EH (cell line): ENCODE measurements at places on chromosomes 6 and 20.

- no peak for DNase-seq
Observed at GRCh38 chr6:139115989-139116758, 18.7 kb upstream of the HECA start.

GRCh38 chr6:47091886-47092668 lies 49.9 kb upstream of the ADGRF1 start:
- no peak for DNase-seq

DNA sequence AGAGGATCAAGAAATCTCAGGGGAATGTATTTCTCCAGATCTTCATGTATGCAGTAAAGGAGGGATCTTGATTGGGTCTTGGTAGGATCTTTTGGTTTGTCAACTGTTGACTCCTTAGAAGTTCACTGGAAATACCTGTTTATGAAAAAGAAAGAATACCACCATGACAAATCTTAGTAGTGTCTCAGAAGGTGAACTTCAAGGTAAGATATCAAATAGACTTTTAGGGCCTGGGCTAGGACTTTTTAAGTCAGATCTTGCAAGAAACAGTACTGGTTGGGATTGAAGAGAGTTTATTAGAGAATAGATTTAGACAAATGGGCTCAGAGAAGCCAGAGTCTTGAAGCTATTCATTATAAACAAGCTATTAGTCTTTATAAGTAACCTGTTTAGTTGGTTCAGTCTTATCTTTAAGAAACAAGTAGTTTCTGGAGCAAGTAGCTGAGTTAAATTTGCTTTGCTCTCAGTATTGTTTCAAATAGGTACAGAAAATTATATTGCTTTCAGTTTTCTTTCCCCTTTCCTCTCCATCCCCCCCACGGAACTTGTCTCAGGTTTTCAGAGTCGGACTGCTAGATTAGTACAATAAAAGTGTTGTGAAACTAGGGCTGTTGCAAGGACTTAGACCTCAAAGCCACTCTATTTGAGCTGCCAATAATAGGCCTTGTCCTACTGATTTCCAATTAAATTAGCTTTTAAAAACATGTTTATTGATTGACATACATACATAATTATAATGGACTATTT lies 529.1 kb upstream of the CITED2 start:
- DNase-seq, result no peak

- DNase-seq, result peak; percentile 88
Observed at GRCh38 chr20:44083220-44083933, 103.6 kb downstream of the JPH2 start.

DNA sequence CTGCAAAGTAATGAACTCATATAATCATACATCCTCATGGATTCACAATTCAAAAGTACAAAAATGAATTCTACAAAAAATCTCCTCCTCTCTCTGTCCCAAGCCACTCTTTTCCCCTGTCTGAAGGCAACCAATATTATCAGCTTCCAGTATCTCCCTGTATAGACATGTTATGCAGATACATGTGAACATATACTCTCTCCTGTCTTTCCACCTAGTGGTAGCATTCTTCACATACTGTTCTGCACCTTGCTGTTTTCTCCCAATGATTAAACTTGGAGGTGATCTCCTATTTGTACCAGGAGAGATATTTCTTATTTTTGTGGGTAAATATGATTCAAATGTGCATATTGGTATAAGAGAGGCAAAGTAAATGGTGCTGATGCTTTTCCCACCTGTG lies 416.4 kb downstream of the EPM2A start:
- no peak for DNase-seq

DNA sequence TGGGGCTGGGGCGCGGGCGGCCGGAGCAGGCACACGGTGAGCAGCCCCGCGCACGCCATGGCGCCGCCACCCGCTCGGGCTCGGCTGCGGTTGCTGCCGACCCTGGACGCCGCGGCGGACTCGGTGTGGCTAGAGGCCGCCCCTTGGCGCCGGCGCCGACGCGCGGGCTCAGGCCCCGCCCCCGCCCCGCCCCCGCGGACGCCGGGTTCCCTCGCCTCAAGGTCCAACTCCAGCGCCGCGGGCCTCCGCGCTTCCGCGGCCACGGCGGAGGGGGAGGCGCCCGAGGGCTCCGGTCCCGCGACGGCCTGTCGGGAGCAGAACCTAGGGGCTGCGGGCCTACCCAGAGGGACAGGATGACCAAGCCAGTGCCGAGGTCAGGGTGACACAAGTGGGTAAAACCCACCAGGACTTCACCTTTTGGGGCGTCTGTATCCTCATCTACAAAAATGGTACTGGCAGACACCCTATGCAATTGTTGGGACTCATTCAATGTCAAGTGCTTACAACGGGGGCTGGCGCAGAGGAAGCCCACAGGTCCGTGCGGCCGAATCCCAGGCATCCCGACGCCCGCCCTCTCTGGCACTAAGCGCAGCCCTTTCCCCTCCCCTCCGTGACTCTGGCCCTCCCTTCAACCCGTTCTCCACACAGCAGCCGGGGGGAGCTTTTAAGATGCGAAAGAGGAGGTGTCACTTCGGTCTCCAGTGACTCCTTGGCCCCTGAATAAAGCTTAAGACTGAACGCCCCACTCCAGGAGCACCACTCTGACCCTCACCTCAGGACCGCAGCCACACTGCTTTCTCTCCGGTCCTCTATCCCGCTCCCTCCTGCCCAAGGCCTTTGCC lies at the start of gene NECAB3:
NECAB3 (minus strand) TSS at position 135 of the 842 bp plus-strand sequence; CDS start at position 59, 76 bp downstream.
- peak; percentile 80 for DNase-seq

DNA sequence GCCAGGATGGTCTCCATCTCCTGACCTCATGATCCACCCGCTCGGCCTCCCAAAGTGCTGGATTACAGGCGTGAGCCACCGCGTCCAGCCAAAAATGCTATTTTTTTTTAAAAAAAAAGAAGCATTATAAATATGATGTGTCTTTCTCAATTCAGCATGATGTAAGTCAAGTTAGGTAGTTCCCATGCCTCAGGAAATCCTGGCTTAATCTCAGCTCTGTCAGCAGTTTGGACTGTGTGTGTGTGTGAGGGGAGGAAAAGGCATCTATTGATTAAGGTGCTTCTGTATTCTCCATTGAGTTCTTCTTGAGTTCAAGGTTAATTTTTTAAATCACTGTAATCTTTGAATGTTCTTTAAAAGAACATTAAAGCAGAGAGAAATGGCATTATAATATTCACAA lies 51.5 kb downstream of the GMDS start:
- DNase-seq, result no peak

GRCh38 chr20:46400828-46401477 lies 5.5 kb downstream of the ELMO2 start:
- DNase-seq, result peak; percentile 81

GRCh38 chr6:170206851-170207431 lies 83.9 kb downstream of the DLL1 start:
- no peak for DNase-seq

DNA sequence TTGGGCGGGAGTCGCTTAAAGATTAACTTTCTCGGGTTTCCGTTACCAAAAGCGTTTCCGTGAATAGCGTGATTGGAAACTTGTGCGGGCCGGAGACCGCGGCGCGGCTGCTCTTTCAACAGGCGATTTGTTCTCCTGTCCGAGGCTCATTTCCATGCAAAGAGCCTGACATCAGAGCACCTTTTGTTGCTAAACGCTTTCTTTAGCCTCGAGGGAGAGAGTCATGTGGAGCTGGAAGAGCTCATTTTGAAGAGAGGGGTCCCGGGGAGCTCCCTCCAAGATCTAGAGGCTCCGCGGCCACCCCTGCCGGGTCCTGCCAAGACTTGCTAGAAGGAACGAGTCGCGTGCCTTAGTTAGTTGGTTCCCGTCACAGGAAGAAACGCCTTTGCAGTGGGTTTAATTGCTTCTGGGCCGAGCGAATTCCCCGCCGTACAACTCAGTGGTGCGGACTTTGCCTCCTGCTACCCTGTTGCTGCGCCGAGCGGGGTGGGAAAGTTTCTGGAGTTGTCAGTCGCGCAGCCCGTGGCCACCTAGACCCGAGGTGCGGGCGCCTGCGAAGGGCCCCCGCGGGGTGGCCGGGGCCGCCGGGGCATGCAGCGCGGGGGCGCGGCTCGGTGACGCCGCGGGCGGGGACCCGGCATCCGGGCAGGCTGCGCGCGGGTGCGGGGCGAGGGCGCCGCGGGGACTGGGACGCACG lies at the start of gene SASH1:
SASH1 (plus strand) TSS at position 489 of the 697 bp plus-strand sequence. CDS start 230 bp downstream, outside the sequence.
- peak; percentile 82 for DNase-seq
